ENCODE measurements at places on chromosomes 1 and 21.

DNA sequence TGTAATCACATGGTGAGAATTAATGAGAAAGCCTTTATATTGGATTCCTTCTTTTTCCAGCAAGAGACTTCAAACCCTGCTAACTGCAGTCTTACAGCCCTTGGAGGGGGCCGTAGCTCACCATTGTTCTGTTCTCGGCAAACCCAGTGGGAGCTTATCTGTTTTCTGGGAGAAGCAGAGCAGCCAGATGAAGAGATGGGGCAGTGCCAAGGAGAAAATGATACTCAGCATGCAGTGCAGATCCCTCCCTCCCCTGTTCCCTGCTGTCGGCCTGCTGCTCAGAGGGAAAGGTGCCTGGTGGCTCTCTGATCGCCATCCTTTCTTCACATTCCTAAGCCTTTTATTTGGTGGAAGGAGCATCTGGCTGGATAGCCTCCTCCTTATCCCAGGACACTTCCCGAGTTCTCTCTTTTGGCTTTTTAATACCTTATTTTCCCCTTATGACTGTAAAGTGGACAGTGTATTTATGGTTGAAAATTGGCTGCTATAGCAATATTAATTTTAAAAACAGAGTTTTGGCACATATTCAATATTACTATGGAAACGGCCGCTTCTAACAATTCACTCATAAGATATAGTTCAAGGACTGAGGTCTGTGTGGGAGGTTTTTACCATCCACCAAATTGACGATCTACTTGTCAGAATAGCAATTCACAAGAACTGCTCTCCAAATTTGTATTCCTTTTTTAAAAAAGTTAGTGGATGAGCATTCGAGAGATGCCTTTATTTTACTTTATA is 203.4 kb downstream of the CRB1 start:
- H3K4me1 ChIP-seq: no peaks in the 10 kb centered on the region
- no peaks in the 10 kb centered on the region for H3K27me3 ChIP-seq
- H3K36me3 ChIP-seq: no peaks in the 10 kb centered on the region
- H3K27ac ChIP-seq: no peak overlapping the region
- H3K4me3 ChIP-seq: no peak overlapping the region

GRCh38 chr1:186202271-186202764 is 172.7 kb downstream of the TPR start:
- H3K4me1 ChIP-seq: no peaks in the 10 kb centered on the region
- H3K27me3 ChIP-seq: no peaks in the 10 kb centered on the region
- no peaks in the 10 kb centered on the region for H3K36me3 ChIP-seq
- H3K27ac ChIP-seq: no peak overlapping the region

- no peaks in the 10 kb centered on the region for H3K27me3 ChIP-seq
- peaks cover 16% of the 10 kb centered on the region for H3K4me1 ChIP-seq
- H3K4me3 ChIP-seq: no peak overlapping the region
- DNase-seq: no peak
- H3K27ac ChIP-seq: no peak overlapping the region
Observed at GRCh38 chr1:226653311-226653921, 85.7 kb downstream of the ITPKB start.

DNA sequence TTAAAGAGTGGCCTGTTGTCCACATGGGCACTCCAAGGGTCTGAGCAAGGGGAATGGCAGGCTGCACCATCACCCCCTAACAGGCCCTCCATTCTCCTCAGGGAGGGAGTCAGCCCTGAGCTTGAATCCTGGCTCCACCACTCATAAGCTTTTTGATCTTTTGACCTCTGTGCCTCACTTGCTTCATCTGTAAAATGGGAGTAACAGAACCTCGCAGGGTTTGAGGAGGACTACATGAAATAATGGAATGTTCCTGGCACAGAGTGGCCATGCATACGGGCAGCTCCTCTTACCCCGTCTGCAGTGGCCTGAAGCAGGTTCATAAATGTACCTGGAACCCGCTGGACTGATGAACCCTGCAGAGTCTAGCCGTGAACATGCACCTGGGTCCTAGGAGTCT is 2.1 kb upstream of the XKR8 start:
- H3K27ac ChIP-seq: no peak overlapping the region
- H3K27me3 ChIP-seq: no peaks in the 10 kb centered on the region
- H3K36me3 ChIP-seq: no peaks in the 10 kb centered on the region

DNA sequence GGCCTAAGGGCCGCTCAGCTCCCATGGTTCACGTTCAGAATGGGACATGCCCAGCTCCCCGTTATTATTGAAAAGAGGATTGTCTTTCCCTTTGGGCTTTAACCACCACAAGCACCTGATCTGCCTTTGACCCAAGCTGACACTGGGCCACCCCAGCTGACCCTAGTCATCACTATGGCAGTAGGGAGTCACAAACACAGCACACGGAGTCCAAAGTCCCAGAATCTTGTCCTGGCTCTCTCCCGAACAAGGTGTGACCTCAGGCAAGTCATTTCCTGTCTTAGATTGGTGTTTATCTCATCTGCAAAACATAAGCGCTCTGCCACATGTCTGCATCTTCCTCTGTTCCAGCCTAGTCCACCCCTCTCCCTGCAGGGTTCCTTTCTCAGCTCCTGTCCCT is 31.5 kb downstream of the IGFN1 start:
- no peaks in the 10 kb centered on the region for H3K27me3 ChIP-seq
- H3K4me1 ChIP-seq: peaks cover 13% of the 10 kb centered on the region
- no peaks in the 10 kb centered on the region for H3K36me3 ChIP-seq
- DNase-seq: no peak
- no peak overlapping the region for H3K27ac ChIP-seq

DNA sequence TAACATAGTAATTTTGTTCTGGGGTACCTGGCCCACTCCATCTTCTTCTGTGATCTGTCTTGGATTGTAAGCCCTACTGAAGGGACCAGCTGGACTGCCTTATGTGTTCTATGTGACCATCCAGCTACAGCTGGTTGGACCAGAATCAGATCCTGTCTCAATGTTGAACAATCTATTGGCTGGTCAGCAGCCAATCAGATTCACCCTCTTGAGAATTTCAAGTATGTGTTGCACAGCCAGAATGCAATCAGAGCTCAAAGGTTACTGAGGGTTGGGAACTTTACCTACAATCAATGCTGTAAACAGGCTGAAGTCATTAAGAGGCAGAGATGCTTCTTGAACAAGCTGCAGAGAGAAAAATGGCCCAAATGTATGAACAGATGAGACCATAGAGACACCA is 61.9 kb downstream of the KCNC4 start:
- no peak overlapping the region for H3K27ac ChIP-seq
- no peaks in the 10 kb centered on the region for H3K4me1 ChIP-seq
- H3K4me3 ChIP-seq: no peak overlapping the region
- DNase-seq: no peak
- H3K36me3 ChIP-seq: no peaks in the 10 kb centered on the region

GRCh38 chr1:173208146-173208545 is 1.0 kb upstream of the TNFSF4 start:
- no peaks in the 10 kb centered on the region for H3K4me1 ChIP-seq
- H3K27me3 ChIP-seq: no peaks in the 10 kb centered on the region
- H3K27ac ChIP-seq: no peak overlapping the region
- no peak overlapping the region for H3K4me3 ChIP-seq
- DNase-seq: no peak
- no peaks in the 10 kb centered on the region for H3K36me3 ChIP-seq

GRCh38 chr1:17768651-17769241 is 13.6 kb downstream of the ACTL8 start:
- H3K4me1 ChIP-seq: no peaks in the 10 kb centered on the region
- DNase-seq: no peak
- no peaks in the 10 kb centered on the region for H3K27me3 ChIP-seq
- H3K36me3 ChIP-seq: no peaks in the 10 kb centered on the region
- H3K4me3 ChIP-seq: no peak overlapping the region
- no peak overlapping the region for H3K27ac ChIP-seq

GRCh38 chr1:14922942-14923726 is 230.4 kb upstream of the TMEM51 start:
- no peak overlapping the region for H3K4me3 ChIP-seq
- H3K27me3 ChIP-seq: peaks cover 4% of the 10 kb centered on the region
- no peak for DNase-seq
- H3K27ac ChIP-seq: no peak overlapping the region
- H3K4me1 ChIP-seq: peaks cover 4% of the 10 kb centered on the region

DNA sequence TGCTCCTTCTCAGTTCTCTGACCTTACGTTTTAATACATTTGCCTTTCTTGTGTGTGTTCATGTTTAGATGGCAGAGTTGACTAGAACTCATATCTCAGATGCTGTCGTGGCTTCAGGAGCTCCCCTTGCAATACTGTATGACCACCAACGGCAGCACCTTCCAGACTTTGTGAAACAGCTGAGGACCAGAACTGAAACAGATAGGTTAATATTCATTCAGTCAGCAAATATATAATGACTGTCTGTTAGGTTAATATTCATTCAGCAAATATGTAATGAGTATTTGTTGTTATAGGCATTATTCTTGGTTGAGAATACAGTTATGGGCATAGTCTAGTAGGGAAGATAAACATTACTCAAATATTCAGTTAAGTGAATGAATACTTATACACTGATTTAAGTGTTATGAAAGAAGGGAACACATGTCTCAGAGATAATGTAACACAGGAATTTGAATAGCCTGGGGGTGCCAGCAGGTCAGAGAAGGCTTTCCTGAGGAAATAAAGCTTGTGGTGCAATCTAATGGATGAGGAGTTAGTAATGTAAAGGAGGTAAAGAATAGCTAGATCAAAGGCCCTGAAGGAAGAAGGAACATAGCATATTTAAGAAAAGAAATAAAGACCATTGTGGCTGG is 88.5 kb downstream of the CEP350 start:
- no peak for DNase-seq
- H3K27me3 ChIP-seq: no peaks in the 10 kb centered on the region
- no peaks in the 10 kb centered on the region for H3K4me1 ChIP-seq
- peaks cover 36% of the 10 kb centered on the region for H3K36me3 ChIP-seq
- H3K4me3 ChIP-seq: no peak overlapping the region

GRCh38 chr21:31733551-31734149 is 1.7 kb upstream of the SCAF4 start:
- H3K4me3 ChIP-seq: no peak overlapping the region
- no peaks in the 10 kb centered on the region for H3K36me3 ChIP-seq
- no peaks in the 10 kb centered on the region for H3K27me3 ChIP-seq
- peak; percentile 48 for DNase-seq
- H3K27ac ChIP-seq: no peak overlapping the region

- peak within 1 kb of the TSS; percentile 78 for H3K27ac ChIP-seq
- H3K36me3 ChIP-seq: no peaks in the 10 kb centered on the region
- H3K27me3 ChIP-seq: no peaks in the 10 kb centered on the region
- H3K4me1 ChIP-seq: peaks cover 2% of the 10 kb centered on the region
- no peak for DNase-seq
Observed at GRCh38 chr1:89198491-89199072, at the start of gene GBP4. GBP4 (minus strand) TSS chr1:89198942; CDS start chr1:89198834, 108 bp downstream.
